Astrocyte (in vitro differentiated cells and primary cell): ENCODE measurements at places on chromosomes 12 and 14. TPM values are rescaled to one million over a fixed set of nuclear protein-coding genes. Genes with fewer than 3 reads are reported as not detected.

DNA sequence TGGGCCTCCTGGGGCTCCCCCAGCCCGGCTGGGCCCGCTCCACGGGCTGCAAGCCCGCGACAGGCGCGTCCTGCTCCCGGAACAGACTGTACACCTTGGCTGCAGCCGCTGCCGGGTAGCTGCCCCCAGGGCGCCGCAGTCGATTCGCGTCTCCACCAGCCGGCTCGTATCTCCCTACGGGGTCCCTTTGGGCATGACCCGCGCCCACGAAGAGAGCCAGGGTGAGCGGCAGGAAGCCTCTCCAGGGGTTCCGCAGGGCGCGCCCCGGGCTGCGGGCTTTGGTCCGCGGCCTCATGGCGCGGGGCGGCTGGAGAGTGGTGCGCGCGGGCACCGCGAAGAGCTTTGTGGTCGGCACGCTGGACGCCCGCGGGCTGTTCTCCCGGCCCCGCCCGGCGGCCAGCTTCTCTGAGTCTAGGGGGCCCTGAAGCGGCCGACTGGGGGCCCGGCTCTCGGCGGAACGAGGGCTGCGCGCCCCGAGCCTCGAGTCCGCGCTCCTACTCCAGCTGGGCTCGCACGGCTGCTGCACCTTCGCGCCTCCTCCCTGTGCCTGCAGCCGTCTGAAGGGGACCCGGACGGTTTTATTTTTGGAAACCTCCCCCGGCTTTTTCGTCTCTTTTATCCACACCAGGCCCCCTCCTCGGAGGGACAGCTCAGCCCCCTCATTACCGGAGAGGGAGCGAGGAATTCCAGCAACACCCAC lies at the start of gene LTBP2:
LTBP2 (minus strand) TSS at position 588 of the 700 bp plus-strand sequence; CDS start at position 295, 293 bp downstream.
- peaks cover 59% of the 10 kb centered on the region for H3K4me1 ChIP-seq
- H3K4me3 ChIP-seq: peak within 1 kb of the TSS; percentile 71
- H3K36me3 ChIP-seq: no peaks in the 10 kb centered on the region
- no peak for DNase-seq
- no peaks in the 10 kb centered on the region for H3K27me3 ChIP-seq
- no peak within 1 kb of the TSS for H3K27ac ChIP-seq

GRCh38 chr14:49677643-49678042 lies 10.4 kb downstream of the POLE2 start:
- H3K4me1 ChIP-seq: peaks cover 2% of the 10 kb centered on the region
- H3K27me3 ChIP-seq: no peaks in the 10 kb centered on the region
- H3K36me3 ChIP-seq: no peaks in the 10 kb centered on the region
- no peak overlapping the region for H3K27ac ChIP-seq

DNA sequence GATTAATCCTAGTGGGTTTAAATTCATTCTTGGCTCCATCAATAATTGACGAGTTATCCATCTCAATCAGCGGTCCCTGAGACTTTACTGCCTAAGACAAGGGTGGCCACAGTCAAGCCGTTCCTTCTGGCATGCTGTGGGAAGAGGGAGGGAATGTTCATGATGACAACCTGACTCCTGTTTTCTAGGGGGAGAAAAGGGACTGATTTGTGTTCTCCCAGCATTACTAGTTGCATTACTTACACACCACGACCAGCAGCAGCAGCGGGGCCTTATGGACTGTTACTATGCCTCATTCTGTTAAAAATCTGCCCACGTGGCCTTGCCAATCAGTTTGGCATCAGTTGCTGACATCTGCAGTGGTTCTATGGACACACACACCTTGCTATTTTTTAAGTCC lies 29.9 kb downstream of the PLEKHG7 start:
- peaks cover 10% of the 10 kb centered on the region for H3K4me1 ChIP-seq
- no peak overlapping the region for H3K4me3 ChIP-seq
- no peak overlapping the region for H3K27ac ChIP-seq
- H3K27me3 ChIP-seq: no peaks in the 10 kb centered on the region
- H3K36me3 ChIP-seq: no peaks in the 10 kb centered on the region

BHLHE41 gene
- total RNA-seq: 2.9 and 4.3 TPM in 2 replicates

GPR132 gene
- 1.7 and 2.2 TPM in 2 replicates for total RNA-seq

NEMF gene
- 61.5 and 63.0 TPM in 2 replicates for total RNA-seq

KCNA5 gene
- total RNA-seq: 0.10 TPM in 1 of 2 replicates, not detected in the other

- DNase-seq: no peak
- H3K27me3 ChIP-seq: peaks cover 7% of the 10 kb centered on the region
- H3K27ac ChIP-seq: no peak overlapping the region
- peaks cover 3% of the 10 kb centered on the region for H3K4me1 ChIP-seq
- H3K4me3 ChIP-seq: no peak overlapping the region
These were observed 43.2 kb downstream of the CYP46A1 start for GRCh38 chr14:99727096-99727870.

GRCh38 chr14:91269076-91269991 lies 24.8 kb upstream of the GPR68 start:
- H3K27ac ChIP-seq: no peak overlapping the region
- DNase-seq: no peak
- H3K4me1 ChIP-seq: no peaks in the 10 kb centered on the region
- no peak overlapping the region for H3K4me3 ChIP-seq
- H3K27me3 ChIP-seq: peaks cover 13% of the 10 kb centered on the region

SMCO3 gene
- 0.57 and 0.84 TPM in 2 replicates for total RNA-seq

DNA sequence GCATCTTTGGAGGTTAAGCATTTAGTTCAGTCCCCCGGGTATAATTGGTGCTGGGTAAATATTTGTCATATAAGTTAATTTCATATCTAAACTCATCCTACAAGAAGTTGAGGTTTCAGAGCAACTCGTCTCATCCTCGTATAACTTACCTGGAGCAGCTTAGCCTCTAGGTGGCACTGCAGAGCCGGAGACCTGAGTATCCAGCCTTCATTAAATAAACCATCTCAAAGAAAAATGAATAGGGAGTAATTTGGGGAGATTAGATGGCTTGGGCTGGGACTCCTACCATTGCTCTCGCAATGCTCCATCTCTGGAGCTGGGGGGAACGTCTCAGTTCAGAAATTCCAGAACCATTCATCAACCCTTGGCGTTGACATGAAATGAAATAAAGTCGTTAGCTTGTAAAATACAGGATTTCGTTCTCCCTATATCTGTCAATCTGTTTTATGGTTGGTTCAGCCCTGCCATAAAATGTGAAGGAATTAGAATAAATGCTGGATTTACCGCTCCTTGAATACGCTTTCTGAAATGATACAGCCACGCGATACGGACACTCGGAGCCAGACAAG lies 122.9 kb upstream of the TMEM132D start:
- no peaks in the 10 kb centered on the region for H3K4me1 ChIP-seq
- no peak overlapping the region for H3K27ac ChIP-seq
- no peak for DNase-seq
- H3K36me3 ChIP-seq: no peaks in the 10 kb centered on the region
- H3K4me3 ChIP-seq: no peak overlapping the region

MYF6 gene
- total RNA-seq: not detected in 2 replicates

- DNase-seq: no peak
- no peaks in the 10 kb centered on the region for H3K27me3 ChIP-seq
- H3K36me3 ChIP-seq: no peaks in the 10 kb centered on the region
- H3K27ac ChIP-seq: peak overlapping the region; percentile 85
These were observed 1.2 kb downstream of the DYRK2 start for GRCh38 chr12:67649570-67650387.

GRCh38 chr14:79702197-79702596 lies 509.1 kb downstream of the DIO2 start:
- H3K27ac ChIP-seq: no peak overlapping the region
- H3K4me3 ChIP-seq: no peak overlapping the region
- no peak for DNase-seq
- no peaks in the 10 kb centered on the region for H3K36me3 ChIP-seq

PSMC6 gene
- total RNA-seq: 70.0 and 74.1 TPM in 2 replicates

- H3K27ac ChIP-seq: no peak overlapping the region
- peaks cover 2% of the 10 kb centered on the region for H3K27me3 ChIP-seq
- DNase-seq: peak; percentile 92
- no peak overlapping the region for H3K4me3 ChIP-seq
- H3K4me1 ChIP-seq: peaks cover 37% of the 10 kb centered on the region
These were observed 108.5 kb downstream of the DACT1 start for GRCh38 chr14:58746261-58746660.

DTD2 gene
- 22.6 and 24.7 TPM in 2 replicates for total RNA-seq

- DNase-seq: peak; percentile 99
- H3K27ac ChIP-seq: peak overlapping the region; percentile 75
- peaks cover 32% of the 10 kb centered on the region for H3K4me1 ChIP-seq
- no peaks in the 10 kb centered on the region for H3K27me3 ChIP-seq
These were observed 8.9 kb downstream of the BICD1 start for GRCh38 chr12:32115404-32116104.

MFAP5 gene
- 86.4 and 105 TPM in 2 replicates for total RNA-seq

DNA sequence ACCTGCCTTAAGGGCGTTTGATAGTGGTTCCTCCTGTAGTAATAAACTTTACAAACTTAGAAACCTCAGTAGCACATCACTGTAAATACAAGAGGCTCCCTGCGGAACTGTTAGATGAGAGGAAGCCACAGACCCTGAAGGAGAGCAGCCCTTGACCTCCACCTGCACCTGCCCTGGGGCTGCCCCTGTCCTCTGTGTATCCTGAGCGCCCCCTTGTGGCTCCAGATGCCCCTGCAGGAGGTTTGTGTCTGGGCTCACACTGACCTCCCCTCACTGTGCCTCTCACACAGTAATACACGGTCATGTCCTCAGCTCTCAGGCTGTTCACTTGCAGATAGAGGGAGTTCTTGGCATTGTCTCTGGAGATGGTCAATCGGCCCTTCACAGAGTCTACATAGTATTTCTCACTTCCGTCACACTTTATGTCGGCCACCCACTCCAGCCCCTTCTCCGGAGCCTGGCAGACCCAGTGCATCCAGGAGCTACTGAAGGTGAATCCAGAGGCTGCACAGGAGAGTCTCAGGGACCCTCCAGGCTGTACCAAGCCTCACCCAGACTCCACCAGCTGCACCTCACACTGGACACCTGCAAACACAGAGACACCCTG lies 1059.8 kb downstream of the TMEM121 start:
- no peak overlapping the region for H3K27ac ChIP-seq
- H3K27me3 ChIP-seq: no peaks in the 10 kb centered on the region
- no peak for DNase-seq
- H3K36me3 ChIP-seq: no peaks in the 10 kb centered on the region
- H3K4me3 ChIP-seq: no peak overlapping the region

DNA sequence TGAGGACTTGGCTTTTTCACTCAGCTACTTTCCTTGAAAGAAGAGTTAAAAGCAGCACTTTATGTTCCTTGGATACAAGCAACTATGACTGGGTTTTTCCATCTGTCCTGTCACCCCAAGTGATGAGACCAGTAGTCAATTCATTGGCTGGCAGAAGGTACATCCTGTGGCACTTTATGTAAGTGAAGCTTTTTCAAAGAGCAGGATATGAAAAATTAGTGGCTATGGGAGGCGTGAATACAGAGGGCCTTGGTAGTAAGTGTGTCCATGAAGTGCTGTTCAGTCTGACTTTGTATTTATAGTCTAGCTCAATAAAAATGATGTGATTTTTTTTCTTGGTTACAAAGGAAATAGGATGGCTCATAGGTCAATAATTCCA lies 68.8 kb downstream of the DRAM1 start:
- H3K4me3 ChIP-seq: no peak overlapping the region
- H3K36me3 ChIP-seq: no peaks in the 10 kb centered on the region
- H3K4me1 ChIP-seq: no peaks in the 10 kb centered on the region
- peaks cover under 1% of the 10 kb centered on the region for H3K27me3 ChIP-seq

DNA sequence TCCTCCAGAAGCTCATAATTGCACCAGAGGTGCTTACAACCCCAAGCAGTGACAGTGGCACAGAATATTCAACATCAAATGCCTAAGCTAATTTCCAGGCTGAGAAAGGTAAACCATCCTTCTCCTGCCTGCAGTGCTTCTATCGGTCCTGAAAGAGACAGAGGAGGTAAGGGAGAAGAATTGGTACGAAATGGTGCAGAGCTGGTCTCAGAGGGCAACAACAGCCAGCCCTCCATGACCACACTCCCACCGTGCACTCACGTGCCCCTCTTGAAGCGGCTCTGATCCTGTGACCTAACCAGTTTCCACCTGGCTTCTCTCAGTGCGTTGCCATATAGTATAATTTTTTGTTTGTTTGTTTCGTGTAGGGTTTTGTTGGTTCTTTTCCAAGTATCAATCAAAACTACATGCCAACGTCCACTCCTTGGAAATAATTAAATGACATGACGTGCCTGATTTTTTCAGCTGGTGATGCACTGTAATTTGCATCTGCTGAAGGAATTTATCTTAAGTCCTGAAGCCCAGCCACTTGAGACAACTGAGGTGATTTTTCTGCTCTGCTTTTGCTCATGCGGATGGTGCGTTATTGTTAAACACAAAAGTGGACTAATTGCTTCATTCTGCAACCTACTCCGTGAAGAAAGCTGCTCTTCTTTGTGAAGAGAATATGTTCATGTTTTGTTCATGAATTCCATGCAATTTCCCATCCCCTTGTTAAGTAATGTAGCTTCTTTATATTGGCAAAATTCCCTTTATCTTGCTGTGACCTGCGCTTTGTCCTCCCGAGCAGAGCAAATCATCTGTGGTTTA lies 1.3 kb upstream of the ATP2A2 start:
- H3K27me3 ChIP-seq: no peaks in the 10 kb centered on the region
- H3K4me1 ChIP-seq: peaks cover 11% of the 10 kb centered on the region
- no peak for DNase-seq
- H3K27ac ChIP-seq: no peak overlapping the region
- H3K36me3 ChIP-seq: peaks cover 13% of the 10 kb centered on the region
- peak overlapping the region; percentile 79 for H3K4me3 ChIP-seq

ALDH2 gene
- total RNA-seq: 79.2 and 82.0 TPM in 2 replicates

EDDM3A gene
- not detected in 2 replicates for total RNA-seq

KRT2 gene
- total RNA-seq: not detected in 2 replicates

FANCM gene
- 4.2 and 5.4 TPM in 2 replicates for total RNA-seq

GRCh38 chr14:96040828-96041371 lies 1.7 kb downstream of the C14orf132 start:
- H3K27ac ChIP-seq: no peak overlapping the region
- H3K27me3 ChIP-seq: no peaks in the 10 kb centered on the region
- DNase-seq: peak; percentile 46
- no peaks in the 10 kb centered on the region for H3K36me3 ChIP-seq
- H3K4me1 ChIP-seq: peaks cover 18% of the 10 kb centered on the region
- peak overlapping the region; percentile 76 for H3K4me3 ChIP-seq

GRCh38 chr12:66453844-66454243 lies 151.6 kb downstream of the HELB start:
- H3K27ac ChIP-seq: no peak overlapping the region
- DNase-seq: no peak
- H3K36me3 ChIP-seq: no peaks in the 10 kb centered on the region

DNA sequence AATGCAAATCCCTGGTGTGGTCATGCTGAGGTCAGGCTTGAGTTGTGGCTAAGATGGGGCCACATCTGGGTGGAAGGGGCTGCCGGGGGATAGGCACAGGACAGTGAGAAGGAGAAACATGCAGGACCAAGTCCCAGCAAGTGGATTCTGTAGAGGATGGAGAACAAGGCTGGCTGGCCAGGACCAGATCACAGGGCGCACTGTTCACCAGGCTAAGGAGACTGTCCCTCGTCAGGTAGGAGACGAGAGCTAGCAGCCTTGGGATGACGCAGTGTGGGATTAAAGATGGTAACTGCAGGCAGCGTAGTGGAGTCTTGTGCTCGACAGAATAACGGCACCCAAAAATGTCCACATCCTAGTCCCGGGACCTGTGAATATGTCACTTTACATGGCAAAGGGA lies 336.1 kb downstream of the BCL11B start:
- H3K27ac ChIP-seq: no peak overlapping the region
- no peaks in the 10 kb centered on the region for H3K36me3 ChIP-seq
- no peak overlapping the region for H3K4me3 ChIP-seq
- no peaks in the 10 kb centered on the region for H3K4me1 ChIP-seq

CDC42BPB gene
- total RNA-seq: 116 and 119 TPM in 2 replicates

FAIM2 gene
- total RNA-seq: 0.10 and 0.18 TPM in 2 replicates

SLCO1A2 gene
- 0.05 and 0.32 TPM in 2 replicates for total RNA-seq

DPF3 gene
- 2.4 and 2.7 TPM in 2 replicates for total RNA-seq

SOX5 gene
- 13.7 and 14.1 TPM in 2 replicates for total RNA-seq

- H3K27me3 ChIP-seq: no peaks in the 10 kb centered on the region
- no peak overlapping the region for H3K4me3 ChIP-seq
- no peaks in the 10 kb centered on the region for H3K4me1 ChIP-seq
- DNase-seq: no peak
- no peak overlapping the region for H3K27ac ChIP-seq
These were observed 66.7 kb downstream of the NTN4 start for GRCh38 chr12:95723693-95724384.
